ENCODE measurements at places on chromosomes 1 and 21. TPM values are rescaled to one million over a fixed set of nuclear protein-coding genes. Genes with fewer than 3 reads are reported as not detected.

The CR2 gene
- 1.9 TPM for polyA plus RNA-seq

GRCh38 chr1:229070168-229070567, 200.7 kb upstream of the RAB4A start:
- no peak for DNase-seq

- no peak for DNase-seq
Observed at GRCh38 chr1:176444286-176444685, 18.7 kb upstream of the PAPPA2 start.

DNA sequence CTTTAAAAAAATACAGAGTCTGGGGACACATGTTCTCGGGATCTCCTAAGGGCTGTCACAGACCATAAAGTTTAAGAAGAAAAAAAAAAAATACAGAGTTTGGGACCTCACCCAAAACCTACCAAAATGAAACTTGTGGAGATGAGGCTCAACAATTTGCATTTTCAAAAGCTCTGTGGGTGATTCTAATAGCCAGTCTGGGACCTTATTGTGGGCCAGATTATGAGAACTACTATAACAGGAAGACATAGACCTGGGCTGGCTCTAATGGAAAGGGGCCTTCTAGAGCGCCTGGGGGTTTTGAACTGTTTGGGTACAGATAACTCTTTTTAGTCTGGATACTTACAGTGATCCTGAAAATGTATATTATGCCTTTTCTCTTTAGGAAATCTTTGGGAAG, 69.1 kb downstream of the LAMC1 start:
- DNase-seq, result no peak

The LCE3D gene
- polyA plus RNA-seq, result not detected

- DNase-seq, result no peak
Observed at GRCh38 chr1:216183454-216183853, 239.8 kb downstream of the USH2A start.

The ENSA gene
- polyA plus RNA-seq, result 231 TPM

The SIK1 gene
- 1.7 TPM for polyA plus RNA-seq

The RAB42 gene
- polyA plus RNA-seq, result 2.3 TPM

The IGSF3 gene
- 28.7 TPM for polyA plus RNA-seq

The MROH7 gene
- 4.0 TPM for polyA plus RNA-seq

GRCh38 chr1:245448975-245449431, 294.2 kb downstream of the KIF26B start:
- no peak for DNase-seq

The KRTAP19-5 gene
- not detected for polyA plus RNA-seq

The OR6K6 gene
- not detected for polyA plus RNA-seq

DNA sequence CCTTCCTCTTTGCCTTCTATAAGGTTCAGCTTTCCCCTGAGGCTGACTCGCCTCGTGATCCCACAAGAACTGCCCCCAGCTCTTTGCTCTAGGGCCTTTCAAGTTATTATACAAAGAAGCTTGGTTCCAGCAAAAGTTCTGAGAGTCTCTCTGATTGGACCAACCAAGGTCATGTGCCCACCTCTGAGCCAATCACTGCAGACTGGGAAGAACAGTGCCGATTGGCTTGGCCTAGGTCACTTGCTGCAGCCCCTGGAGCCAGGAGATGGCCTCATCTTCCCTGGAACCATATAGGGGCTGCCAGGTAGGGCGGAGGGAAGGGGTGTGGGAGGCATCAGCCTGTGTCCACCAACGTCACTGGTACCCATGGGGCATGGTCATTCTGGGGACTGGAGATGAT, 22.8 kb downstream of the TAS1R2 start:
- DNase-seq, result no peak

The TMEM54 gene
- 9.9 TPM for polyA plus RNA-seq

DNA sequence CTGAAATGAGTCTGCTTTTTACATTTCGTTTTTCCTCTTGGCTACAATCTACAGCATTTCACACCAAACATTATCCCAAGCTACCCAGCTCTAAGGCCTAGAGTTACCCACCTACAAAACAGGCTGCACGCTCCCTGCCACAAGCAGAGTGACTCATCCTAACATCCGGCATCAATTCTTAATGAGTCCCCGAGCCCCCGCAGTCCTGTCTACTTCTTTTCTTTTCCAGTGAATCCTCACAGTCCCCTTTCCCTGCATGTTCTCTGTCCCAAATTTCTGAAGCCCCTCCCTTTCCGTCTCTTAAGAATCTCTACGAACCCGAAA, 650 bp downstream of the PCNX2 start:
- peak; percentile 21 for DNase-seq

The XCL1 gene
- 0.19 TPM for polyA plus RNA-seq

The TRIM67 gene
- 0.08 TPM for polyA plus RNA-seq

The LRRC71 gene
- polyA plus RNA-seq, result 0.26 TPM

The SIM2 gene
- polyA plus RNA-seq, result 19.1 TPM

GRCh38 chr1:2180297-2181245, 14.0 kb downstream of the FAAP20 start:
- DNase-seq, result no peak

- DNase-seq, result no peak
Observed at GRCh38 chr1:13922466-13923110, 222.6 kb downstream of the PRDM2 start.

The GBP4 gene
- polyA plus RNA-seq, result 13.1 TPM

DNA sequence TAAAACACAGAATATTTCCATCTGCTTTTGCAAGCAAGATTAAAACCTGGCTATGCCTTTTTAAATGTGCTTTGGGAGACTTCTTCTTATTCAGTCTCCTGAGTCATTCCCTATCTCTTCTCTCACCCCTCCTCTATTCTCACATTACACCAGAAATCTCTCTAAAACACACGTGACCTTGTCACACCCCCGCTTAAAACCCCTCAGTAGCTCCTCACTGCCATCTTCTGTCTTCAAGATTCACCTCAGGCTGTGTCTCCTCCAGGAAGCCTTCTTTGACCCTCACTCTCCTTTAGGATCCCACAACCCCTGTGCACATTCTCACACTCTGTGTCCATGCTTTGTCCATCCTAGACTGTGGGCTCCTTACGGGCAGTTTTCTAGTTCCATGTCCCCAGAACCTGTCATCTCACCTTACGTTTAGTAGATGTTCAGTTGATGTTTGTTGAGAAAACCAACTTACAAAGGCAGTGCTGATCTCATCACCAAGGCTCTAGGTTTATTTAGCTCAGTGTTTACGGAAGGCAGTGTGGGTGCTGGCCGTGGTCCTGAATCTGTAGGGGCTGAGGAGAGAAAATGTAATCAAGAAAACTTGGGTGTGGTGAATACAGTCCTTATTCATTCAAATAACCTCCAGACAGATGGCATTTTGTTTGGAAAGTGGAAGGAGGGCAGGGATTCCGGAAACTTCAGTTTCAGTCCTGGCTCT, 143.5 kb downstream of the DMRTA2 start:
- peak; percentile 63 for DNase-seq

DNA sequence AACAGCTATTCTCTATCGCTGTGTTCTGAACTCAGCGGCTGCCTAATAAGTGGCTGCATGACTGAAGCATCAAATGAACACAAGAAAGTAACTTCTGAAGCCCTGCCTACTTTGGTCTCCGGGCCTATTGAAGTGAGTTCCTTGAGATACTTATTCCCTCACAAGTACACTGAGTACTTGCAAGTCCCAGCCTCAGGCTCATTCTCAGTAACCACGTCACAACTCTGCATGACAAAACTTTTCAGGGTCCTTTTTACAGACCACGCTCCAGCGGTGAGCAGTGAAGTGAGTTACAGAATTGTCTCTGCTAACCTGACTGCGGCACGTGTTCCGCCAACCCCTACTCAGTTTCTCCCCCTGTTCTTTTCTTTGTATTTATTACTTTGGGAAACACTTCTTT, 1342.7 kb upstream of the ADGRL4 start:
- DNase-seq, result no peak

DNA sequence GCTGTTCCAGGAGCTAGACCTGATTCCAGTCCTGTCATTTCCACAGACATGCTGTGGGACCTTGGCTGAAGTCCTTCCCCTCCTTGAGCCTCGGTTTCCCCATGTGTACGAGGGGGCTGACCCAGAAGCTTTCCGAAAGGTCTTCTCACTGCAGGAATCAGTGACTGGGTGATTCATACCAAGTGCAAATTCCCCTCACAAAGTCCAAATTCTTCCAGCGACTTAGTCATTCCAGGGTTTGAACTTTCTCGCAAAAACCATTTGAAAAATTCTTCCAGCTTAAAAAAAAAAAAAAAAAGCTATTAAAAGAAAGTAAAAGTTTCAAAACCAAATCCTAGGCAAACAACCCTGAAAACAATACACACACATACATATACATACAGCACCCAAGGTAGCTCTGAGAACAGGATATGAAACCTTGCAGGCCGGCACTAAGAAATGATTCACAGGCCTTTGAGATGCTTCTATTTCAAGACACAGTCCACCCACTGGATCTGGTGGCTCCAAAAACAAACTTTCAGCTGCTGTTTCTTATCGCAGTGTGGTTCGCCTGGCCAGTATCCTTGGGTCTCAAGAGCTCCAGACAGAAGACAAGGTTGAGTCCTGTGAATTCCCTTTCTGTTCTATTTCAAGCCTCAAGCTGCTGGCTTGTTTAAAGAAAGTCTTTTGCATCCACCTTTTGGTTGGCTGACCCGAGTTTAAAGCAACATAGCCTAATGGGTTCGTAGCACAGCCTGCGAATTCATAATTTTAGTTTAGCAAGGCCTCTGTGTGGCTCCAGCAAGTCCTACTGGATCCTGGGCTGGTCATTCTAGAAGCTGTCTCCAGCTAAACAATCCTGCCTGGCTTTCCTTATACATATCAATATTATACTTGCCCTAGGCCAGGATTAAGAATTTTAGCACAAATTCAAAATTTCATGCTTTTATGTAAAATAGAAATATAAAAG, 18.0 kb upstream of the ID3 start:
- no peak for DNase-seq

- DNase-seq, result no peak
Observed at GRCh38 chr1:238753252-238753651, 633.1 kb upstream of the CHRM3 start.

The SPRTN gene
- polyA plus RNA-seq, result 13.3 TPM

DNA sequence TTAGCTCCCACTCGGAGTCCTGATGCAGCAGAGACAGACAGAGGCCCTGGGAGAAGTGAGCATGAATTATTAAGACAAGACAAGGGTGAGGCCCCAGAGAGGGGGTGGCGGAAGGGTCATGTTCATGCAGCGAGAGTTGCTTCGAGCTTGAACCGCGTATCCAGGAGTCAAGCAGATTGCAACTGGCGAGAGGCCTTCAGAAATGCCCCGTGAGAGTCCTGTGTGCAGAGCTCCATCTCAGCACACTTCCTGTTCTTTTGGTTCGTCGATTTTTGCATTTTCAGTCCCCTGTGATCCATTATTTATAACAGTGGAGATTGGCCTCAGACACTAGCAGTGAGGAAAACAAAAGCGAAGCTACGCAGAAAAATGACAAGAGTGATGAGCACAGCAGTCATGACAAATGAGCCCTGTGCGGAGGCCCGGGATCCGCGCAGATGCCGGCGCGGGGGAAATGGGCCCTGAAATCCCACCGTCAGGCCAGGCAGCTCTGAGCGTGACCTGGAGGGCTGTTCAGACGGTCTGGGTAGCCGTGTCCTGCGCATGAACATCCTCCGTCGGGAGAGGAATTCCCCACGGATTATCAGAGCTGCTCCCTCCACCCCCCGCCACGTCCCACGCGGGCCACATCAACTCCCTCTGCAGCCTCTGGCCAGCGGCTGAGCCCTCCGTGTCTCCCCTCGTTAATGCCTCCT, 15.0 kb downstream of the PDE9A start:
- no peak for DNase-seq

DNA sequence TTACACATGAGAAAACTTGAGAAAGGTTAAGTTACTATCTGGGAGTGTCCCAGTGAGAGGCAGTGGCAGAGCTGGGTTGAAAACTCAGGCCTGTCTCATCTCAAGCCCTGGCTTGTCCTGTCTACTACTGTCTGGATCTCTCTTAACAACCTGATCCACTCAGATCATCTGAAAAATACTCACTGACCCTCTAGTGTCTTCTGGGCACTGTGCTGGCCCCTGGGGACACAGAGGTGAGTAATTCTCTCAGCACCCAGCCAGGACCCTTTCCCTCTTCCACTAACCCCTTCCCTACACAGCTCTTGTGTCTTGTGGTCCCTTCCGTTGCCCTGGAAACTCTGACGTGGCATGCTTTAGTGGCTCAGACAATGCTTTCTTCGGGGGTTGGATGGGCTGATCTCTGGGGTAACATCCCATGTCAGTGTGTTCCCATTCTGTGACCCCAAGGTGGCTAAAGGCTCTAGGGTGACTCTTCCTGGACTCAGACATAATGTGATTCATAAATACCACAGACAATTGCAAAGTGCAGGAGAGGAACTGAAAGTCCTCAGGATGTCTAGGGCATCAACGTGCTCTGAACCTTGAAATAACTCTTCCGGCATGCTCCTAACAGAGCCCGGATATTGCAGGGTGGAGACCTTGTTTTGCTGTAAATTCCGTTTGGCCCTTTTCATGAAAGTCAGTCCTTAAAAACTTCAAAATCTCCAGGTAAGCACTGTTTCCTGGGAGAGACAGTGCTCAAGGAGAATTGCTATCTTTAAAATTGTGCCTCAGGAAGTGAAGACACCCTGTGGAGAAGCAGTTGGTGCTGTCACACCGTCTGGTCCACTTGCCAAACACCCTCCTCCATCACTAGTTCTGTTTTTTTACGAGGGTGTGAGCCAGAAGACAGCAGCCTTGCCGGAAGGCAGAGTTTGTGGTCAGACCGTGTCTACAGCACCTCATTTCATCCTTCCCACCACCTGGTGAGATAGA, 4.0 kb downstream of the SHISAL2A start:
- DNase-seq, result no peak

The AMY1C gene
- polyA plus RNA-seq, result not detected

The TSPAN1 gene
- polyA plus RNA-seq, result 94.9 TPM

The SLC44A3 gene
- 83.5 TPM for polyA plus RNA-seq

GRCh38 chr1:9651565-9652378, at the start of gene PIK3CD:
Gene PIK3CD, plus strand, starts transcription at chr1:9651731. Its CDS starts 58,725 bp downstream, at chr1:9710456.
- no peak for DNase-seq

DNA sequence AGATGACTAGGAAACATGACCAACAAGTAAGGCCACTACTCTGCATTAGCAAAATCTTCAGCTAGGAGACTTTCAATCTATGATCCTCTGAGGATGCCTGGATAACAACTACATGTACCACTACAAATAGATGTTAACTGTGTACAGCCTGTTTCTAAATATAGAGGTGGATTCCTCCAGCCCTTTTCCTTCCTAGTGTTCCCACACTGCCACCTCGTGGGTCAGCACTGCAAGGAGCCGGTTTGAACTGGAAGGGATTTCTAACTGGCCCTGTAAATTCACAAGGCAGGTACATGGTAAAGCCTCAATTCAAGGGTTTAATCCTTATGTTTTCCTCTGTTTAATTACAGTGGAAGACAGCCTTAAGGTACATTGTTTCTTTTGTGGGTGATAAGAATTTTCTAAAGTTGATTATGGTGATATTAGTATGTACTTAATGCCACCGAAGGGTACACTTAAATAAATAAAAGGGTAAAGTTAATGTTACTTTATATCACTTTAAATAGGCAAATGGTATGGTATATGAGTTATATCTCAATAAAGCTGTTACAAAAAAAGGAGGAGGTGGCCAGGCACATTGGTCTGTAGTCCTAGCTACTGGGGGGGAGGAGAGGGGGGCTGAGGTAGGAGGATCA, 14.4 kb downstream of the SMYD3 start:
- peak; percentile 62 for DNase-seq

DNA sequence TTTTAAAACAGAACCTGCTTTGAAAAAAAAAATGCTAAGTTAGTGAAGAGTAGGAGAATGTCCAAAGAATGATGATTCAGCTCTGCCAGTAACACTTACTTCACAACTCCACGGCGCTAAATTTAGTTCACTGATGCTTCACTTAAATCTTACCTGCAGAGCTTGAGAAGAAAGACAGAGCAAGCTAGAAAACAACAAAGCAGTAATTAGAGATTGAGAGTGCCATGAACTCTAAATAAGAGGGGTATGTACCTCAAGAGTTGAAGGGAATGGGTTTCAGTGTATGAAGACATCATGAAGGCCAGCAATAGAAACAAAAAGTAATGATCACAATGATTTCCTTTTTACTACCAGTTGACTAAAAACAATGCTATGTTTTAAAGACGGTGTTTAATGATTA, 32.8 kb downstream of the EPRS1 start:
- DNase-seq, result no peak
